ENCODE measurements at places on chromosomes 12 and 14. TPM values are rescaled to one million over a fixed set of nuclear protein-coding genes. Genes with fewer than 3 reads are reported as not detected.

- DNase-seq, result no peak
These were observed 382.3 kb downstream of the ATP23 start for GRCh38 chr12:58323676-58324075.

- no peak for DNase-seq
These were observed 29.0 kb downstream of the SCYL2 start for GRCh38 chr12:100295764-100296555.

DNA sequence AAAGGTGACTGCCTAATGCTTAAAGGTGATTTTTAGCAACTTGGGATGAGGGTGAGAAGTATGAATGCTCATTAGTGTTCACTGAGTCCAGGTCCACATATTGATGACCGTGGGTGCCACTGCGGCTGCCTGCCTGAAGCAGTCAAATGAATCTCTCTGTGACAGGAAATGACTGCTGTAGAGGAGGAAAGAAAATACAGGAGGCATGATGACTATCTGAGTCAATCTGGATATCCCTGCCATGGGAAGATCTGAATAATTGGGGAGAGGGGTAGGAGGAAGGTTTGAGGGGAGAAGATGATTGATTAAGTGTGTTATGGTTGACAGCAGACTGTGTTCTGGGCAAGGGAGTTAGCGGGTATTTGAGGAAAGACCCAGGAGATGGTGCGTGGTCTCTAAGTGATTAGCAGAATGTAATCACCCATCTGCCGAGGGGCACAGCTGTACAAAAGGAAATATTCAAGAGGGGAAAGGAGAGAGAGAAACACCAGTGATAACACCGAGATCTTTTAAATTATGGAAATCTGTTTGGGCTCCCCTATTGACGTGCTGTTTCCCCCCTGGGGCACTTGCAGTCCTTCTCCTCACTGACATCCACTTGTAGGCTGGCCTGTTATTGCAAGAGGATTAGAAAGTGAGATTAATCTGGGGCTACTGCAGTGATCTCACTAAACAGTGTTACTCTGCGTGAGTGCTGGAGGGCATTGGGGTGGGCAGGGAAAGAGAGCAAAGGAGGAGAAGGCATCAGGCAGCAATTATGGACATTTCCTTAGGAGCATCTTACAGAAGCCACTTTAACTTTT is 97.7 kb downstream of the AKAP6 start:
- no peak for DNase-seq

DNA sequence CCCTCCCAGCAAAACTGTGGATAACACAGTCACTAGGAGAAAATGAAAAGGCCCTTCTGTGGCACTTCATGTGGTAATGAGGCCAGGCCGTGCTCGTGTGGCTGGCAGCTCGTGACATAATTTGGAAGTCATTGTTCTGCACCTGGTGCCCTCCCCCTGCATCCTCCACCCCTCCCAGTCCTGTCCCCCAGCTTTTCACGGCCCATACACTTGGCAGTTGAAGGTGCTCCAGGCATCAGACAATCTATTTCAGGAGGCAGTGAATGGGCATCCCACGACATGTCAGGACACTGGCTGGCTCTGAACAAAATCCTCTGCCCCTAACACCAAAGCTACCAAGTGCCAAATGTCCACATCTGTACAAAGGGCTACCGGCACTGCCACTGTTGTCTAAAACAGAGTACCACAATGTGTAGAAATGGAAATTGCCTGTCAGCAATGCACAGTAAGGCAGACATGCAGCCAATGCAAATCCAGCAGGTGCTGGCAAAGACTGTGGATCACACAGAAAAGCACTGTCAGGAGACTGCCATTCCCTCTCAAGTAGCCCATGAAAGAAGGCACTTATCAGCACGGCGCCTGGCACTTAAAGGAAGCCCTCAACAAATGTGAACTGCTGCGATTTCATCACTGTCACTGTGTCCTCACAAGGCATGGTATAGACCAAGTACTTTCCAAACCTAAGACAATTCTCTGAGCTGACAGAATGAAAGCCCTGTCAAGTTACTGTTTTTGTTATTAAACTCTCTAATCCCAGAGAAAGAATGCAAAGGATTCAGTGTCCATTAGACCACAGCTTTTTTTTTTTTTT is 39.1 kb downstream of the CORO1C start:
- DNase-seq, result no peak

- no peak for DNase-seq
These were observed 156.5 kb upstream of the DCN start for GRCh38 chr12:91339106-91339505.

DNA sequence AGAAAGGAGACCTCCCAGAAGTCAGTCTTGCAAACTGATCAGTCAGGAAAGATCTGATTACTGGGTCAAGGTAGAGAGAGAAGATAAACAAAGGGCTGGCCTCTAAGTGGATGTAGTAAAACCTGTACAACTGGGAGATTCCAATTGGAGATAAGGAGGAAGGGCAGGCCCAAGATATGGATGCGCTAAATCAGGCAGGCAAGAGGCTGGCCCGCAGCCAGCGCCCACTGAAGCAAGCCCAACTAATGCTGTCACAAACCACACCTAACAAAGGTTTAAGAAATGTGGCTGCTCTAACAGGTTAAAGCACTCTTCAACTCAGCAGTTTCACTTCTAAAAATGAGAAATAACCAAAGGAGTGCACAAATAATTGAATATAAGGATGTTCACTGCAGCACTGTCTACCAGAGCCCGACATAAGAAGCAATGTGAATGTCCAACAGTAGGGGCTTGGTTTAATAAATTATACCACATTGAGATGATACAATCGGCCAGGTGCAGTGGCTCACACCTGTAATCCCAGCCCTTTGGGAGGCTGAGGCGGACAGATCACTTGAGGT is 4.7 kb downstream of the GLTP start:
- DNase-seq, result peak; percentile 66

GRCh38 chr12:27667540-27667939 is 28.7 kb upstream of the REP15 start:
- no peak for DNase-seq

- no peak for DNase-seq
These were observed 441.6 kb downstream of the CCDC91 start for GRCh38 chr12:28631831-28632230.

DNA sequence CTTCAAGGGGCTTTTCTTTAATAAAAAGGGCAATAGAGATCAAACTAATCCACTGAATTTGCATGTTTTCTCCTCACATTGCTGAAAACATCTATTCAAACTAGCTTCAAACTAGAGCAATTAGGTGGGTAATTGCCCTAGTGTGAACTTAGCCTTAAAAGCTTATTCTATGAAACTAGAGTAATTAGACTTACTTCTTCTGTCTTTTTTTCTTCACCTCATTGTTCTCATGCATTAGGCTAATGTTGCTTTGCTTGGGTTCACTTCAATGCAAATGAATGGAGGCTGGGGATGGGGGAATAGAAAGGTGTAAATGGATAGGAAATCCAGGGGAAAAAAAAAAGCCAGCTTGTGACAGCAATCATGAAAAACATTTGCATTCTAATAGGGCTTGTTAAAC is 414.8 kb upstream of the LMO3 start:
- DNase-seq, result no peak

Gene ANO4
- 0.09 TPM for total RNA-seq

Gene DAO
- not detected for total RNA-seq

All from Caco-2 (cell line).